Epithelial cell of prostate (primary cell): ENCODE measurements at places on chromosomes 7 and 10.

- no peak for DNase-seq
Measured at GRCh38 chr10:87547734-87548311, 43.1 kb downstream of the MINPP1 start.

DNA sequence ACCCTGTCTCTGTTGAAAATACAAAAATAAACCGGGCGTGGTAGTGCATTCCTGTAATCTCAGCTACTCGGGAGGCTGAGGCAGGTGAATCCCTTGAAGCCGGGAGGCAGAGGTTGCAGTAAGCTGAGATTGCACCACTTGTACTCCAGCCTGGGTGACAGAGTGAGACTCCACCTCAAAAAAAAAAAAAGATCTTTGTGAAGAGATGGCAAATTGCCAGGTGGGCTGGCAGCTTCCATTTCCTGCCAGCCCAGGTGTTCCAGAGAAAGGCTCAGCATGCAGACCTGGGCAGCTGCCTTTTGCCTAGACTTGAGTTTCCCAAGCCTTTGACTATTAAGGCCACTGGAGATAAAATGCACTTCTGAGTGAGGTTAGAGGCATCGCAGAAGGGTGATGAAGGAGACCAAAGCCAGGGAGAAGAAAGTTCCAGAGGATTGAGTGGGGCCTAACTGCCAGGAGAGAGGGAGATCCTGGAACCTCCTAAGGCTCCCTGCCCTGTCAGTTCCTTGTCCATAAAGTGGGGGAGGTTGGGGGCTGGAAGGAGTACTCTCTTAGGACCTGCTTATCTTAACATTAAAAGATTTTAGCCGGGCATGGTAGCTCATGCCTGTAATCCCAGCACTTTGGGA, 10.0 kb upstream of the DDIT4 start:
- peak; percentile 77 for DNase-seq

- no peak for DNase-seq
Measured at GRCh38 chr7:92750946-92751345, 85.4 kb downstream of the CDK6 start.

GRCh38 chr10:16996530-16996964, 133.1 kb downstream of the CUBN start:
- no peak for DNase-seq

GRCh38 chr7:66255534-66256100, 50.5 kb downstream of the TPST1 start:
- peak; percentile 36 for DNase-seq

DNA sequence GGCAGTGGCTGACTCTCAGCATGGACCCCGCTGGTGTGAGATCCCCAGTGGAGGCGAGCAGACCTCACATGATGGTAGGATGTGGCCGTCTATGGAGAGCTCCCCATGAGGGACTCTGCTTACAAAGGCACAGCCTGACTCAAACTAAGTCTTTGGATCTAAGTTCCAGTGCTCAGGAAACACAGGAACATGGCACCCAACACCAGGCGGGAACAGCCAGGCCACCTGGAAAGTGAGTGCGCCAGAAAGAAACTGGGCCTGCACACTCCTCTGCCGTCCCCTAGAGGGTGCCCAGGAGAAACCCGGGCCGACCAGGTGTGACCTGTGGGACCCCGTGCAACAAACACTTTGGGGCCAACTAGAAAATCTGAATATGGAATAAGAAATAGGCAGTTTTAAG, 10.0 kb downstream of the PITRM1 start:
- DNase-seq: no peak

- no peak for DNase-seq
Measured at GRCh38 chr10:131710142-131710861, 190.5 kb upstream of the PPP2R2D start.
